Lower lobe of right lung (tissue), 2 donors: ENCODE measurements at places on chromosomes 4 and X.

GRCh38 chr4:985123-985830 is 1.6 kb upstream of the IDUA start:
- peak; percentile 90 for DNase-seq

DNA sequence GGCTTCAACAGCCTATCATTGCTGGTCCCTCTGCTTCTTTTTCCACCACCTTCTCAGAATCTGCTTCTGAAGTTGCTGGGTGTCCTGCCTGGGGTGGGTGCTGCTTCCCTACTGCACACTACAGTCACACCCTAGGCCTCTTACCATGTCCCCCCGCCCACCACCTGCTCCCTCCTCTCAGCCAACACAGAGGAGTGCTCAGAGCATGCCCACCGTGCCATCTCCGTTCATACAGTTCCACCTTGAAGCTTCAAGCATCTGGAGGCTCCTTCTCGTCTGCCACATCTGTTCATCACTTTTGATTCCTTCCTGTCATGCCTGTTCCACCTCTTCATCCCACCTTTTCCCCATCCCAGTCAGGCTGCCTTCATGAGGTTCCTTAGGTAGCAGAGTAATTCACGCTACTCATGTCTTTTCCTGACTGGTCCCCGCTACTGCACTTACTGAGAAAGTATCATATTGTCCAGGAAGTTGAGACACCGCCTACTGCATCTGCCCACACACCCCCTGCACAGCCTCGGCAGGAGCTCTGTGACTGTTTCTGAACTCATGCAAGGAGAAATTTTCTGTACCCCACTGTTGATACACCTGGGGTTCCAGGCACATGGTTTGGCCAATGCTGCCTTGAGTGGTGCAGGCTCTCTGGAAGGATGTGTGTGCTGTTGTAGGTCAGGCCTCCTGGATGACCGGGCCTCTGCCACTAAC is 39.5 kb downstream of the HADH start:
- DNase-seq: no peak

GRCh38 chrX:39327255-39327654 is 526.0 kb downstream of the MID1IP1 start:
- no peak for DNase-seq

GRCh38 chr4:96916711-96917110 is 1076.8 kb downstream of the PDHA2 start:
- no peak for DNase-seq

GRCh38 chr4:100086766-100087431 is 103.4 kb downstream of the DDIT4L start:
- DNase-seq: no peak

- DNase-seq: no peak
Measured at GRCh38 chr4:145283909-145284308, 103.5 kb upstream of the OTUD4 start.

DNA sequence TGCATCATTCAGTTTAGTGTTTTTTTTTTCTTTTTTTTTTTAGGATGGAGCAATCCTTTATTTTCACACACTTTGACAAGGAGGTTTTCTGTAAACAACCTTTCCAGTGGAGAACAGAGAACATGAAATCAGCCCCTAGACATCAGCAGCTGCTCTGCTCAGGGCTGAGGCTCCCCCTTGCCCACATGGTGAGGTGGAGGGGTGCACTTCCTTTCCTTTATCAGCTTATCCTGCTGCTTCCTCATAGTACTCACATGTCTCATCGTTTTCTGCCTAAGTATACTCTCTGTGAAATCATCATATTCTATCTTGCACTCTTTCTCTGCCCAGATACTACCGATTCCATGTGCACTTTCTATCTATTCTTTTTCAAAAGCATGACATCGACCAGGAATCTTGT is 47.6 kb upstream of the PRSS12 start:
- no peak for DNase-seq

- DNase-seq: no peak
Measured at GRCh38 chr4:89056292-89056952, 563 bp downstream of the FAM13A start.

- no peak for DNase-seq
Measured at GRCh38 chr4:7960017-7960789, 20.5 kb upstream of the AFAP1 start.

DNA sequence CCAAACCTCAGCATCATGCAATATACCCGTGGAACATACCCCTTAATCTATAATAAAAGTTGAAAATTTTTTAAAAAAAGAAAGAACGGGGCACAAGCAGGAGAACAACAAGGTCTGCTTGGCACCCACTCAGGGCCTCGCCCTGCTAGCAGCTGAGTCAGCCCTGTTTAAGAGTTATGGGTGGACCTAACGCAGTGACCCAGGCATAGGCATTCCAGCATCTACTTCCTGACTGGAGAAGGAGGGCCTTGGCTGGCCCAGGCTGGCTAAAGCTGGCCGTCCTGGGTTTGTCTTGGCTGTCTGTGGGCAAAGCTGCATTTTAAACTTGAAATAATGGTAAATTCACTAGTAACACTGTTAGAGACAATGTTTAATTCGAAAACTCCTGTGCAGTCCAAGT is 236.7 kb upstream of the PGRMC2 start:
- peak; percentile 59 for DNase-seq

GRCh38 chrX:13837290-13837745 is 20.4 kb upstream of the GPM6B start:
- no peak for DNase-seq

DNA sequence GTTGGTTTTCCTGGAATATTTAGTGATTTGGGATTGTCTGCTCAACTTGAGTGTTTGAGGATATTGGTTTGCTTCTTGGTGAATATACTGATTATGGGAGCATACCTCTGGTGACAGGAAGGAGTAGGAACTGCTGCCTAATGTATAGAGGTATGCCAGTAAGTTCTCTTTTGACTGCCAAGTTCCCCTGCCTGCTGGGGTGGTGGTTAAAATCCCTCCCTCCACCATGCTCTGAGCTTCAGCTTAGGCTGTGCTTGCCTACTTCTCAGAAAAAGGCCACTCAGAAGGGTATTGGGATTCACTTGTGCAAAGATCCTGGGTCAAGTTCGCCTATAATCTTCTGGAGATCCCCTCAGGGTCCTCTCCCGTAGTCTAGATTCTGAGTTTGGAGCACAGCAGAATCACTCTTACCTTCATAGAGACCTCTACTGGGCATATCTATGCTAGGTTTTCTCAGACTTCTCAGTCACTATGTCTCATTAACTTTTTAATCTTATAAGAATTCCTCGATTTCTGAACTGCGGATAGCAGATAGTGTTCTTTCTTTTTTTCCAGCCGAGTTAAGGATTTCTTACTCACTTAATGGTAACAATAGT is 44.7 kb upstream of the DCK start:
- no peak for DNase-seq

GRCh38 chr4:46550471-46550870 is 160.5 kb upstream of the GABRA2 start:
- no peak for DNase-seq

GRCh38 chr4:184713887-184714286 is 20.0 kb downstream of the CENPU start:
- no peak for DNase-seq

- DNase-seq: no peak
Measured at GRCh38 chrX:110568441-110568840, 209.8 kb downstream of the RTL9 start.

- DNase-seq: no peak
Measured at GRCh38 chr4:184804621-184805020, 21.1 kb downstream of the ACSL1 start.

DNA sequence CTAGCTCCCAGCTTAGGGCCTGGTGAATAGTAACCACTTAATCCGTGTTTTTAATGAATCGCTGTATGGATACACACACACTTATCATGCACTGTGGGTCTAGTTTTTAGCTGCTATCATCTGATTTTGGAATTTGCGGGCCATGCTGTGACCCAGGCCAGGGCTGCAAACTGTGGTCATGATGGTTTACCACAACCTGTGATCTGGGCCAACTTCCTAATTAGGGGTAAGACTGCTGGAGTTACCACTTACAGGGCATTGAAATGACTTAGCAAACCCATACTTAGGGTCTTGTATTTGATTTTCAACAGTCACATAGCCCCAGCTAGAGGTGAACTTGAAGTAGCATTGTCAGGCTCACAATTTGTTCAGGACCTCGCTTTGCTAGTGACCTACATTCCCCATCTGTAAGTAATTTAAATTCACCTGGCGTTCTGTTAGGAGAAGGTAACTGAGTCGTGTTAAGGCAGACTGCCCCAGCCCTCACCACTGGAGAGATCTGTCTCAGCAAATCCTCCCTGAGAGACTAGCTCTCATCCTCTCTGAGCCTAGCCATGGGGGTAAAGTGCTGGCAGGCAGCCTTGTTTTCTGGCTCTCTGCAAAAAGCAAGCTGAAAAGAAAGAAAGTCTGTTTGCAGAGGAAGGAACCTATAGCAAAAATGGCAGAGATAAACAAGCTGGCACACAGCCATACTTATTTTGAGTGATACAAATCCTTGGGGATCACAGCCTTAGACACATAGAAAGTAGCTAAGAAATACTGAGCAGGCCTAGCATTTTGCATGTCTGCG is 33.8 kb upstream of the EGFL6 start:
- DNase-seq: no peak

DNA sequence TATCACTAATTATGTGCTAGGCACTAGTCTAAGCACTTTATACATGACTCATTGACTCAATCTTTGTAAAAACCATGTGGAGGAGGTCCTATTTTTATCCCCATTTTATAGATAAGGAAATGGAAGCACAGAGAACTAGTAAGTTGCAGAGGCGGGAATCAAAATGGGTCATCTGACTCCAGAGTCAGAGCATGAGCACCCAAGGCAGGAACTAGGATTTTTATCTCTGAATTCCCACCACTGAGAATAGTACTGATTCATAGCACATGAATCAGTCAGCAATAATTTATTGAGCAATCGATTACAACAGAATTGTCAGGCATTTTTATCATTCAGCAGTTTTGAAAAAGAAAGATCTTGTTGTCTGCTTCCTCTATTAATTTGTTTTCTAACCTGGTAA is 19.3 kb downstream of the SCARB2 start:
- DNase-seq: no peak

GRCh38 chr4:19752599-19752998 is 499.1 kb upstream of the SLIT2 start:
- DNase-seq: no peak

DNA sequence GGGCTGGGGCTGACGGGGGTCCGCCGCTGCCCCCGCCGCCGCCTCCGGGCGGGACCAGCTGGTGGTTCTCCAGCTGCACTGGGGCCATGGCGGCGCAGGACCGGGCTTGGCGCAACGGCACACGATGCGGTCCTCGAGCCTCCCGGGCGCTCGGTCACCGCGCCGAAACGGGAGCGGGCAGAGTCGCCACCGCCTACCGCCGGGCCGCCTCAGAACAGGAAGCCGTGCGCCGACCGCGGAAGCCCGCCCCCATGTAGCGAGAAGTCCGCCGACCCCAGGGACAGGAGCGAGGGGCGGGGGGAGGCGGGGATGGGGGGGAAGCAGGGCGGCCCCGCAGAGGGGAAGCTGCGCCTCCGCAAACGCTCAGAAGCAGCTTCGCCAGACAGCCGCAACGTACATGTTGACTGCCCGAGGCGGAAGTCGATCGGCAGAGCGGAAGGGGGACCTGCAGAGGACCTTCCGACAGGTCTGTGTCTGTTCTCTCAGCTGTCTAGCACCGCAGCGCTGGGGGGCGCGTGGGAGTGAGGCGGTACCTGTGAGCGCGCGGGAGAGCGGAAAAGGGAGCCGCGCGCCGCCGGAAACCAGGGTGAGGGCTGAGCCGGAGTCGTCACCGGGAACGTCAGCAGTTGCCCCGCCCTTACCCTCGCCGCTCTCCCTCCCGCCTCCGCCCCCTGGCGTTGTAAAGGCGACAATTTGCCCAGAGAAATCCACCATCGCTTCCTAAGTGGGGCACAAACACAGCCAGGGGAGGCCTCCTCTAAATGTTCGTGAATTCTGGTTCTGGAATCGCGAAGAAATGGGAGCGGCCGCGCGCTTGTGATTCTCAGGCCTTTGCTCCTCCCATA is at the start of gene MED14:
TSS of gene MED14 (minus strand) at position 218 of the 845 bp plus-strand sequence. CDS start at position 88, 130 bp downstream.
- DNase-seq: peak; percentile 89

- no peak for DNase-seq
Measured at GRCh38 chr4:16082041-16082425, 1.8 kb downstream of the PROM1 start.

GRCh38 chrX:133985164-133985966 is at the start of gene GPC3:
Gene GPC3, minus strand, starts transcription at chrX:133985594.
- DNase-seq: peak; percentile 41

- no peak for DNase-seq
Measured at GRCh38 chr4:143642611-143643010, 57.9 kb downstream of the FREM3 start.

DNA sequence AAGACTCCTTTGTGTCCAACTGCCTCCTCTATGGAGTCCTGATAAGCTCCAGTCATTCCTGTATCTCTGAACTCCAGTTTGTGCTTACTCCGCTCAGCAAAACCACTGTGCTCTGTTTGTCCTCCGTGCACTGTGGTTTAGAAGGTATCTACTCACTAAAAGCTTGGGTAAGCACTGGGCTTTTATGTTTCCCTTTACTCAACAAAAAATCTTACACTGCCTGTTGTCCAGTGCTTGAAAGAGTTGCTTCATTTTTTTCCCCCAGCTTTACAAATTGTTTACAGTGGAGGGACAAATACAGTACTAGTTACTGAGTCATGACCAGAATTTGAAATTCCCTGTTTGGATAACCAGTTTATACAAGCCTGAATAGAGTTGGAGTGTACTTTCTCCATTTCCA is 545.3 kb upstream of the FAT1 start:
- DNase-seq: no peak

- no peak for DNase-seq
Measured at GRCh38 chr4:84491481-84491880, 7.6 kb downstream of the NKX6-1 start.

DNA sequence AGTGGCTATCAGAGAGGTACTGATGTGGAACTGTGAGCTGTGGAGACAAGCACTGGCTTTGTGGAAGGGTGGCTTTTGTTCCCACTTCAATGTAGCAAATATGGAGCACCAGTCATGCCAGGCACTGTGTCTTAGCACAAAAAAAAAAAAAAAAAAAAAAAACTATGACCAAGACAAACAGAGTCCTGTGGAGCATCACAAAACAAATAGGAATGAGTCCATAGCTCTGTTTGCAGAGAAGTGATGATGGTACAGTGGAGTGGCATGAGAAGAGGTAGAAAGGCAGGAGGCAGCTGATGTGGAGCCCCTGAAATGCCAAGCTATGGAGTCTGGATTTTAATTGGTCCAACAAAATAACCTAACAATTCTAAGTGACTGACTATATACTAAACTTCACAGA is 116.9 kb downstream of the RAB28 start:
- no peak for DNase-seq
